NCI-H2107 (cell line): ENCODE measurements at places on chromosomes 3 and 15.

DNA sequence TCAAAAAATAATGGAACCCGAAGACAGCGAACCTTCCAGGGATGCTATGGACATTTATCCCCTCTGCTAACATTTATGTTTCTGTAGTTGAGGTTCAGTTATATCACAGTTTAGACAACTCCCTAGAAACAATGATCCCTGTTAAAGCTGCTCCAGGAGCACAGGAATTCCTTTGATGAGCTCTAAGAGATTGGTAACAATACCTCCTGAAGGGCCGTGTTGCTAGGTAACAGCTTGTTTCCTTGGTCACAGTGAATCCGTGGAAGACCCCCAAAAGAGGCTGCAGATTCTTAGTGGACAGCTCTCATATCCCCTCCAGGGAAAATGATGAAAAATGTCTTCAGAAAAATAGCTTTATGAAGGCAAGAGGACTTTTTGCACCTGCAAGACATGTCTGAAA lies 160.2 kb downstream of the SERPINI1 start:
- DNase-seq: no peak

- DNase-seq: no peak
These were observed 38.0 kb upstream of the TKT start for GRCh38 chr3:53293867-53294266.

GRCh38 chr3:107124885-107125284 lies 252.4 kb upstream of the CCDC54 start:
- no peak for DNase-seq

DNA sequence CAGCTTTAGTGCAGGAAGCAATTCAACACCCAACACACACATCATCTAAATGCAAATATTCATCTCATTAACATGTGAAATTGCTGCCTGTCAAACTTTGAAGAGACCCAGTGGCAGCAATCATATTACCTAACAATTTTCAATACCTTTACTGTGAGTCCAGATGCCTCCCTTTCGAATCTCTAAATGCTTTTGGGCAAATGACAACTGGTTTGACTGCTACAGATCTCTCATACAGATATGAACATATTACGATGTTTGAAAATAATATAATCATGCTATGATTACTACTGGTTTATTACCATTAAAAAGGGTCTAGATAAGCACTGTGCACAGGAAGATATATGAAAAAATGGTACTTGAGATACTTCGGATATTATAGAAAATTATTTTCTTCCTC lies 137.9 kb downstream of the ADAMTS9 start:
- no peak for DNase-seq

GRCh38 chr15:83100097-83100646 lies 7.3 kb upstream of the TM6SF1 start:
- DNase-seq: no peak
